Eye (tissue), 1 donor: ENCODE measurements at places on chromosomes 2 and 18.

DNA sequence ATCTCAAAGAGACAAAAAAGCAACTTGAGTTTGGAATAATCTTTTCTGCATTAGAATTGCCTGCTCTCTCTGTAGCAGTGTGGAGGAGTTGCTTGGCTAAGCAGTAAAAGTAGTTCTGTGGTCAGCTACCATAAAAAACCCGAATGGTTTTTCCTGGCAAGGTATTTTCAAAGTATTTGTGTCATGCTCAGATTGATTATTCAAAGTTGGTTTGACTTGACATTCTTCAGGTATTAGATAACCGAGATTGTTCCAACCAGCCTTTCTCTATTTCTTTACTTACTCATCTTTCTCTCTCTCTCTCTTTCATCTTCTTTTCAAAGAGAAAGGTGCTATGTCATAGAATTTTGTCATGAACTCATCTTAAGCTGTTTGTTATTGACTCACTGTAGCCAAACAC is 404.9 kb downstream of the CPS1 start:
- DNase-seq, result no peak

DNA sequence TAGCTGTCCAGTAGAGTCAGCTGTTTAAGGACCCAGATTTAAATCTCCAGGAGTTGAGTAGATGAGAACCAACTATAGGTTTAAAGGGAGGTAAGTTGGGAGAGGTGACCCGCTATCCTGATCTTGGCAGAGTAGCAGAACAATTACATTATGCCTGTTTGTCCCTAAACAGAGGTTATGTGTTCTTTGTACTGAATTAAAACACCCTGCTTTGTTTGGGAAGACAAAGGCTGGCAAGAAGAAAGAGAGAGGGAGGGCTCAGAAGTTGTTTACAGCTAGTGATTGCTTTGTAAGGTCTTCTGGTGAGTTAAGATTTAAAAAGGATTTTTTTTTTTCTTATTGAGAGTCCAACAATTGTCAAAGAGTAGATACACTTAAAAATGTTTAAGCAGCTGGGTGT is 37.3 kb downstream of the USP14 start:
- DNase-seq, result no peak

DNA sequence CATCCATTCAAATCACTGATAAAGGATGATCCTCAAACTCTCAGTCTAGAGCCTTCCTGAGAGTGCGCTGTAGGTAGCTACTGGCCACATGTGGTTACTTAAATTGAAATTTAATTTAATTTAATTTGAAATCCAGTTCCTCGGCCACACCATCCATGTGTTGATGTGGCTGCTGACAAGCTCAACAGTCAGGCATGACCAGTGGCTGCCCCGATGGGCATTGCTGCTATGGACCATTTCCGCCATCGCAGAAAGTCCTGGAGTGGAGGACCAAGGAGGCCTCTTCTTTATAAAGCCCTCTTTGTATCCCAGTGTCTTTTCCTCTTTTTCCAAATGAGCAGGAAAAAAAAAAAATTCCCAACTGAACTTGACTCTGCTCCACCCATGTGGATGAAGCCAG is 100.6 kb downstream of the HDAC4 start:
- no peak for DNase-seq

DNA sequence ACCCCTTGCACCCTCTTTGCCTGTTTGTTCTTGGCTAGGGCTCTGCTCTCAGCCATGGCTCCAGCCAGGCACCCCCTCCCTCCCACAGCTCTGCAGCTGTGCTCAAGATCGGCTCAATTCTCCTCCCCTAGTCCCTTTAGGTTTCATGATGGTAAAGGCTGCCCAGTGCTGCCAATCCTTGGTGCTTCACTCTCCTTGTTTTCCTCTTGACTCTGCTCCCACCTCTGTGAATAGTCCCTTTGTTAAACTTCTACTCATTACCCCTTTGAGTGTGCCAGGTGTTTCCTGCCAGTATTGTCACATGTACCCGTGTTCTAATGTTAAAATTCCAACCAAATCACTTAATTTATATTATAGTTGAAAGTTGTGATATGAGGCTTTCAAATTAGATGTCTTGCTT is 101.0 kb upstream of the CERS6 start:
- DNase-seq, result no peak

- no peak for DNase-seq
Measured at GRCh38 chr2:74862020-74862964, 28.4 kb downstream of the HK2 start.

GRCh38 chr2:144401036-144401435 is 118.9 kb downstream of the ZEB2 start:
- DNase-seq, result no peak

DNA sequence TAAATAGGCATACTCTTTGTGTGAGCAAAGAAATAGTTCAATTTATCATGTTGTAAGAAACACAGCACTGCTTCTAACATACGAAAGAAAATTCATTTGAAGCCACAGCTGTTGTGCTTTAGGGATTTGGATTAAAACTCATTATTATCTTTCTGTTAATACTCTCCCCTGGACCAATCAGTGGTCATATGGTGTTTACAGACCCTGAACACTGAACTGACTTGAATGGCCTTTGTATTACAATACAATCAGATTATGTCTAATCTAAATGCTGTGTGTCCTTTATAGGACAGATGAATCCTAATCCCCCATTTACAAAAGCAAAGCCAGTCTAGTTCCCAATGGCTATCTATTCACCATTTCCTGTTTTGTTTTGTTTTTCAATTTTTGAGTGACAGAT is 36.5 kb downstream of the ZNF385B start:
- DNase-seq, result no peak

DNA sequence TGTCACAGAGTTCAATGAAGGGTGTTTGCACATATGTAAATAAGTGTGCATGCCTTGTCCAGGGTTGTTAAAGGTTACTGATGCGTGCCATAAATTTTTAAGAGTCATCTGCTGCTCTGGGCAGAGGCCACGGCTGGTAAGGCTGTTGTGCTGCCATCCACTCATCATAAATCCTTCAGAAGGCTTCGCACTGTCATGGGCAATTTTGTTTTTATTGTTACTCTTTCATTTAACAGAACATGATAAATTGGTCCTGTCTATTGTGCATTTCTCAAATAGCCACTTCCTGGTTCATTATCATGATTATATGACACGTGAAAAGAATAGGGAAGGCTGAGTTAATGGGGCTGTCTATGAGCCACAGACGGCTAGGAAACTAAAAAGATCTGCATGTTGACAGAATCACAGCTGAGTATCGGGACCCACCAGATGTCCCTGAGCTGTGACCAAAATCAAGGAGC is 634.3 kb upstream of the SOX11 start:
- peak; percentile 85 for DNase-seq

DNA sequence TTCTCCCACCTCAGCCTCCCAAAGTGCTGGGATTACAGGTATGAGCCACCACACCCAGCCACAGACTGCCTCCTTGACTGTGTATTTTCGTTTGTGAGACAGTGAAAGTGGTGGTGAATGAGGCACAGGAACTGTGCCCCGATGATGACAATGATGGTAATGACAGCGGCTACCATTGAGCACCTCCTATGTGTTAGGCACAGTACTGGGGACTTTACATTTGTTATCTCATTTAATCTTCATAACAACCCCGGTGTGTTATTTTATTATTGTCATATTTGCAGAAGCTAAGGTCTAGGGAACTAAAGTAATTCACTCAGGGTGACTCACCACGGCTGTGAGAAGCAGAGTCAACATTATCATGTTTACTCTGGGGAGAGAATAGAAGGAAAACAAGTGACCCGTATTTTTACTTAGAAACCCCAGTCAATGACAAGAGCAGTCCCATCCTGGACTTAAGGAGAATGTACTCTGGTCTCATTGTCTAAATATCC is 77.6 kb upstream of the ALPP start:
- no peak for DNase-seq

- peak; percentile 84 for DNase-seq
Measured at GRCh38 chr2:206275312-206276055, 1.0 kb downstream of the ZDBF2 start.

GRCh38 chr2:135826544-135826943 is 10.4 kb downstream of the LCT start:
- no peak for DNase-seq

- no peak for DNase-seq
Measured at GRCh38 chr2:112024896-112025491, 30.1 kb upstream of the TMEM87B start.

DNA sequence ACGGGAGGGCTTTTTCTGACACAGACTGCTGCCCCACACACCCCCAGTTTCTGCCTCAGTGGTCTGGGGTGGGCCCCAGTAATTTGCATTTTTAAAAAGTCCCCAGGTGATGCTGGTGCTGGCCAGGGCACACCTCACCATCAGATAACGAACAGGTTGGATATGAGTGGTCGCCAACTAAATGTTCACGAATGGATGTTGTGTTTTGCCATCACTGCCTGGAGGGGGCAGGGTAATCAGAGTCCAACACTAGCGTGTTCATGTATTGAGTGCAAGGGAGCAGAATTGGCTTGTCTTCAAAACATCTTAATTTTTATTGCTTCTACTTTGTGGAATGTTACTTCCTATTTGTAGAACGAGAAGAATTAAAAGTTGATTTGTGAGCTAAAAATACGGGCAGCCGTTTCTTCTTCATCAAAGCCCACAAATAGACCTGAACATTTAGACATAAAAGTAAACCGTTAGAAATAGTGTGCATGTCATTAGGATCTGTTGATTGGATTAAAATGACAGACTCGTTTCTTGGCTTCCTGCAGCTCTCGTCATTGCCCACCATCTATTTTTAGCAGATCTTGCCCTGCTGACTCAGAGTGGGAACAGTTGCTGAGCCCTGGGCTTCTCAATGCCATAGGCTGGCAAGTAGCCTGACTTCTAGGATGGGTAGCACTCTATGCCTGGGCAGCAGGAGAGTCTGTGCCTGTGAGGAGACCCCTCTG is 45.2 kb downstream of the NCK2 start:
- no peak for DNase-seq

GRCh38 chr2:101759162-101759561 is 61.7 kb downstream of the MAP4K4 start:
- no peak for DNase-seq

DNA sequence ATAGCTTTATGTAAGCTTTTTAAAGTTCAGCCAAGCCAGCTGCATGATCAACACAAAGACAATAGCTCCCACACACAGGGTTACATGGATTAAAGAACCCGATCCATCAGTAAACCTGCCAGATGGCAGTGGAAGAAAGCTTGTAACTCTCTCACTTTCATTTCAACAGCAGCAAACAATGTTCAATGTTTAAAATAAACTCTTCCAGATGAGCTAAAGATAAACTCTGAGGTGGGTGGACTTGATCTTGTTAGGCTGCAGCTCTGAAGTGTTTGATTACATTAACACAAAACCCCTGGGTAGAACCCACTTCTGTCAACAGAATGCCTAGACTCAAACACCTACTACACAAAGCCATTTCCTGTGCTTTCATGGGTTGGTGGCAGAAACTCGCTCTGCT is 13.9 kb downstream of the RDH14 start:
- peak; percentile 15 for DNase-seq

GRCh38 chr2:142285480-142285879 is 154.7 kb upstream of the LRP1B start:
- no peak for DNase-seq

- DNase-seq, result peak; percentile 29
Measured at GRCh38 chr2:9099341-9099751, 95.9 kb upstream of the MBOAT2 start.

DNA sequence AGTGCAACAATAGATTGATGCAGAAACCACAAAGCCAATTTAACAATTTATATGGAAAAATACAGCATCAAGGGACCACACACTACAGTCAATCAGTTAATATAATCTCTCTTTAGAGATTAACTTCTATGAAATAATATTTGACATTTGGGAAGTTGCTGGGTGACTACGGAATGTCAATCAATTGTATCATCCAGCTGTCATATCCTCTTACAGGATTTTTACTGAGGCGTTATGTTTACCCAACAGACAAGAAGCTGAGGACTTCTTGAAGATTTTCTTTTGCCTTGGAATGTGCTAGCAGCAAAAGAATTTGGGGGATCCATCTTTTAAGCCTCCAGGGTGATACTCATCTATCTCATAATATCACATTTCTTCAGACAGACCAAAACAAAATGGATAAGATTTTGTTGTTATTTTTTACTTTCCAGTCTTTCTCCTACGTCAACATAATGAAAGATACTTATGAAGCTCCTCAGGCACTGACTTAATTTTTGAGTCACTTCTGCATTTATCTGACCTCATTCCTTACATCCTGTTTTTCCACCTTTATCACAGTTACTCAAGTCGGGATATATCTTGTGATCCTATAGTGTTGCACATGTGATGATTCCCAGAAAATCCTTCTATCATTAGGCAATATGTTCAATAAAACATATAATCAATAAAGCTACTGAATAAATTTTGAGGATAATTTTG is 227.2 kb upstream of the SPHKAP start:
- no peak for DNase-seq

DNA sequence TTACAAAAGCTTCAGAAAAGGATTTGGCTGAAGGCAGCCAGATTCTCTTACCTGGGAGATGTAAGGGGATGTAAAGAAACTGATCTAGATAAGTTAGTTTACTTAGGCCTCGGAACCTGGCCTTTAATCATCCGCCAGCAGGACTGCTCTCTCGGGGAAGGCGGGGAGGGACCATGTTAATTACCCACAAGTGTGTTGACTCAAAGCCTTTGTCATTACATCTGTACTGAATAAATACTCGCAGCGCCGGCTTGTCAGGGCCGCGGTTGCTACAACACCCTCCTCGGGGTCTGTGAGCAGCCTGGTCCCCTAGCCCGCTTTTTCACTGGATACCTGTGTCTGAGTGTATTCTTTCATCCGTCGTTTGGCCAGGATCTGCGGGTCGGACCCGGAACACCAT is 6.7 kb downstream of the CHMP3 start:
- DNase-seq, result no peak

DNA sequence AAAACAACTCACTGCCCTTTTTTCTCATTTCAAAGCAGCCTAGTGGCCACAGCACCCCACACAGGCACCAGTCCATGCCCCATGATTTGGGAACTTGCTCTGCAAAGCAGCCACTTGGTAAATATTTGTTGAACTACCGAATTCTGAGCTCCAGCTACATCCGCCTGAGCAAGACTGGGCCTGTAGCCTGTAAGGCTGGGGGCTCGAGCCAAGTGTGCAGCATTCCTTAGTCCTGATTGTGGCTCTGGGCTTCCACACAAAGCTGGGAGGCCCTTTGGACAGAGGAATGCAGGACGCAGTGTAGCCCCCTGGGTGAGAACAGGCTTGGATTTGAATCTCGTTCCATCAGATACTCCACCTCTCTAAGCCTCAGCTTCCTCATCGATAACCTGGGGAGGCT is 88.4 kb downstream of the ACTR2 start:
- DNase-seq, result no peak

- DNase-seq, result no peak
Measured at GRCh38 chr2:146990311-146991054, 854.3 kb upstream of the ACVR2A start.

GRCh38 chr18:32315881-32316280 is 126.0 kb downstream of the MEP1B start:
- no peak for DNase-seq

DNA sequence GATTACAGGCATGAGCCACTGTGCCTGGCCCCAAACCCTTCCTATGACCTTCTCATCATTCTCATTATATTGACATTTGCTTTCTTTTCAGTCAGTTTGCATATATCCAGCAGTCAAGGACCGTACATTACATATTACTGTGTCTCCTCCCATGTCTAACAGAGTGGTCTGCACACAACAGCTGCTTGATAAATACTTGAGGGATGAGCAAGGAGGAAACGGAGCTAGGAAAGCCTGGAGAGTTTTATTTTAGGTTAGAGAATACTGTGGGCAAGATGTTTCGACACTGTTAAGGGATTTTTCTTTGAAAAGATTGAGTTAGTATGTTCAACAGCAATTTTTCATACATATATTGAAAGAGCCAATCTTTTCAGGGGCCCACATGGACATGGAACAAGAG is 76.2 kb upstream of the CHRNA1 start:
- DNase-seq, result no peak

GRCh38 chr2:32496662-32497061 is 131.2 kb upstream of the TTC27 start:
- no peak for DNase-seq
